ENCODE measurements at places on chromosomes 4 and X. TPM values are rescaled to one million over a fixed set of nuclear protein-coding genes. Genes with fewer than 3 reads are reported as not detected.

DNA sequence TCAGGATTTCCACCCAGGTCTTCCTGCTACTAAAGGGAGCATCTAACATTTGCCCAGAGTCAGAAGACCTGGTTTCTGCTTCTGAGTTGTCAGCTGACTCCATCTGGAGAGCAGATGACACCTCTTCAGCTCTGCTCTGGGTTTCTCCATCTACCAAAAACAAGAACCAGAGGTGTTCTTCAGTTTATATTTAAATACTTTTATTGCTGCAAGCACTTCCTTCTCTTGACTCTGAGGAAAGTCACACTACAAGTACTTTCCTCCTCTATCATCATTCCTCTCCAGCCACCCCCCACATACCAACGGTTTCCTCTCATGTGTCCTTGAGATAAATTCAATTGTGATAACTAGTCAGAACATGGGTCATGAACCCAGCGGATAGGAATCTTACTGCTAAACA, 88.4 kb downstream of the PPP3CA start:
- no peak for ATAC-seq

DNA sequence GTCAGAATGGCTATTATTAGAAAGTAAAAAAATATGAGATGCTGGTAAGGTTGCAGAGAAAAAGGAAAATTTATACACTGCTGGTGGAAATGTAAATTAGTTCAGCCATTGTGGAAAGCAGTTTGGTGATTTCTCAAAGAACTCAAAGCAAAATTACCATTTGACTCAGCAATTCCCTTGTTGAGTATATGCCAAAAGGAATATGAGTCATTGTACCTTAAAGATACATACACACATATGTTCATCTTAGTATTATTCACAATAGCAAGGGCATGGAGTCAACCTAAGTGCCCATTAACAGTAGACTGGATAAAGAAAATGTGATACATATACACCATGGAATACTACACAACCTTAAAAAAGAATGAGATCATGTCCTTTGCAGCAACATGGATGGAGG, 148.2 kb downstream of the COMMD8 start:
- ATAC-seq, result no peak

DNA sequence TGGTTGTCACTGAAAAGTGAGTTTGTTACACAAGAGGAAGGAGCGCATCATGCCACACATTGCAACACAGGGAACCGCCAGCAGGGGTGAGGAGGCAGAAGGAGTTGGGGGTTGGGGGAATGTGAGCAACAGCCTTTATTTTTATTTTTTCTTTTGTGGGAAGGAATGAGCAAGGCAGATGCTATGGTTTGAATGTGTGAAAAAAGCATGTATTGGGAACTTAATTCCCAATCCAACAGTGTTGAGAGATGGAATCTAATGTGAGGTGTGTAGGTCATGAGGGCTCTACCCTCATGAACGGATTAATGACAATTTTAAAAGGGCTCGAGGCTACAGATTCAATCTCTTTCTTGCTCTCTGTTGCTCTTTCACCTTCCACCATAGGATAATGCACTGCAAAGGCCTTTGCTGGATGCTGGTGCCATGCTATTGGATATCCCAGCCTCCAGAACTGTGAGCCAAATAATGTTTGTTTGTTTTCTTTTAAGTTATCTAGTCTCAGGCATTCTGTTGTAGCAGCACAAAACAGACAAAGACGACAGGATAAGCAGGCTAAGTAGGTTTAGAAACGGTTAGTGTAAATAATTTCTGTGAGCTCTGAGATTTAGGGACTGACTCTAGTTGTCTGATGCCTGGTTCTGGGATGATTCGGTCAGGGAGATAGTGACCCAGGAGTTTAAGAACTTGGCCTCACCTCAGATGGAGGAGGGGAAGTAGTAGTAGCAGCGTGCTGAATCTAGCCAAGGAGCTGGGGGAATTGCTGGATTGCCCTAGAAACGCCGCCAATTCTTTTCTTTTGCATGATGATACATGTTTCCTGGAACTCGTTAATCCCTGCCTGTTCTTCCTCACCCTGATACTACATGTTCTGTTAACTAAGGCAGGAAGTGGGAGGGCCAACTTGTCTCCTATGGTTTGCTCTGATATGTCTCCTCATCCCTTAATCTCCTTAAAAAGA, 156.6 kb upstream of the CTSO start:
- ATAC-seq, result peak; percentile 46

- no peak for ATAC-seq
Observed at GRCh38 chrX:45912316-45912715, 632.9 kb downstream of the ZNF674 start.

IL9R gene
- total RNA-seq, result 0.15 TPM

GRCh38 chr4:153466949-153467896, 1.1 kb downstream of the TMEM131L start:
- no peak for ATAC-seq

PDE6B gene
- total RNA-seq, result 5.5 TPM

DIPK2B gene
- 11.4 TPM for total RNA-seq

- ATAC-seq, result no peak
Observed at GRCh38 chrX:52280812-52281211, 88.0 kb upstream of the XAGE2 start.

TBX22 gene
- total RNA-seq, result not detected

- no peak for ATAC-seq
Observed at GRCh38 chr4:83712890-83713289, 177.0 kb downstream of the GPAT3 start.

GRCh38 chrX:103918050-103918449, 44.4 kb upstream of the TMSB15B start:
- ATAC-seq, result peak; percentile 69

DNA sequence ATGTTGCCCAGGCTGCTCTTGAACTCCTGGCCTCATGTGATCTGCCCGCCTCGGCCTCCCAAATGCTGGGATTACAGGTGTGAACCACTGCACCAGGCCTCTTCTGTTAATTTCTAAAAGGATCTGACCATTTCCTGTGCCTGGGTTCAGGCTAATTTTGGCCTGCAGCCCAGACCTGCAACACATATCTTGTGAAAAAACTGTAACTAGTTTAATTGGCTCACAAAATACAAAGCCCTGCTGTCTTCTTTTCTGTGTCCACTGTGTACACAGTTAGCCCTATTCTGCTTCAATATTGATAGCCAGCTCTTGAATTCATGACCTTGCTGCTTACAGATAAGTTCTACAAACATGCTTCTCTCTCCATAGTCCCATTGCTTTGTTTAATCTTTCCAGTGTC, 753.5 kb downstream of the PDHA2 start:
- no peak for ATAC-seq

EOLA2 gene
- 17.6 TPM for total RNA-seq

ARR3 gene
- total RNA-seq, result not detected

GRCh38 chr4:113524096-113524495, 237.4 kb downstream of the CAMK2D start:
- ATAC-seq, result no peak

DNA sequence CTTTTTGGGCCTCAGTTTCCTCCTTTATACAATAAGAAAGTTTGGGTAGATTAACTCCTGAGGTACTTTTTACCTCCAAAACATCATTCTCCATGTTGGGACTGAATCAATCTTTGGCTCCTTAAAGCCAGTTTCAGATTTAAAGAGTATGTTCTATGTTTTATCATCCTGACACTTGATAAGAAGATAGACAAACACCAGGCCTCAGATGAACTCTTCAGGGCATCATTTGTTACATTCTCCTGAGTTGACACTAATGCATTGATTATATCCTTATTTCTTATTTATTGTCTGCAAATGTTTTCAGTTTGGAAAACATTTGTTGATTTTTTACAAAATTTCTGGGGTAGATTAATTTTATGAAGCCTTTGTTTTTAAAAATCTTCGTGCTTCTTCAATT, 102.7 kb upstream of the CCSER1 start:
- no peak for ATAC-seq

GRCh38 chr4:143054971-143055370, 129.7 kb upstream of the USP38 start:
- ATAC-seq, result no peak

DNA sequence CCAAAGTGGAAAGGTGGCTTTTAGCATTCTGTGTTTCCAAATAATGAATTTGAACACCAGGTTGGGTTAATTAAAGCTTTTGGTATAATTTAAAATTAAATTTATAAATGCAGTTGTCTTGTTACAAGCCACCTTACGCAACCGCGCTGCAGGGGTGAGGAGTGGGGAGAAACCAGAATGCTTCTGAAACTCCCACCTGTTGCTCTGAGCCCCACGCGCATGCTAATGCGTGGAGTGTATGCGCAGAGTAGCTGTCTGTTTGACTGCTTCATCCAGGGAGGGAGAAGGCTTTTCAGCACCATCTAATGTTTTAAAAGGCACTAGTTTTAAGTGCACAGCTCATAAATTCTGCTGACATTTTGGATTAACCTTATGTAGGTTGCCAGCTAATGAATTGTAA, 12.5 kb downstream of the OGT start:
- ATAC-seq, result no peak

- ATAC-seq, result no peak
Observed at GRCh38 chr4:171794528-171794927, 18.7 kb upstream of the GALNTL6 start.

DNA sequence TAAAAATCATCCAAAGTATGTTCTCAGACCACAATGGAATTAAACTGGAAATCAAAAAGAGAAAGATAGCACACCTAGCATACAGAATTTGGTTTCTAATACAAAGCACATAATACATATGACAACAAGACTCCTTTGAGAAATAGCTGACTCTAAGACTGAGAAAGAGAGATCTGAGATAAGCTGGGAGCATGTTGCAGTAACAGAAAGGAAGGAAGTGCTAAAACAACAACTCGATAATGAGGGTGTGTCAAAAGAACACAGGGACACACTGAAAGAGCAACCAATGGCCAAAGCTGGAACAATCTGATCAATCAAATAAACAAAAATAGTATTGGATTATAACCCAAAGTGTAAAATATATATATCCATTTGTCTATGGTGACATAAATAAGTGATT, 586.6 kb downstream of the C4orf33 start:
- no peak for ATAC-seq

DNA sequence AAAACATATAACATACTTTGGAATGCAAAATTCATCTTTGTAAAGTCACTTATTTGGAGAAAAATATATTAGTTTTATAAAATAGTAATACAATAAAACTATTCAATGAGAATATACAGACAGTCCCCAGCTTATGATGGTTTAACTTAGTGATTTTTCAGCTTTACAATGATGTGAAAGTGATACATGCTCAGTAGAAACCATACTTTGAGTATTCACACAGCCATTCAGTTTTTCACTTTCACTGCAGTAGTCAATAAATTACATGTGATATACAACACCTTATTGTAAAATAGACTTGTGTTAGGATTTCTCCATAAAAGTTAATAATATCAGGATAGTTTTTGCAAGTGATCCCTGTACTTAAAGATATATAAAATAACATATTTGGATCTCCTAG, 436.0 kb downstream of the CENPC start:
- no peak for ATAC-seq
